Activated CD4-positive, alpha-beta T cell treated with anti-CD3 and anti-CD28 coated beads for 4 hours (primary cell): ENCODE measurements at places on chromosomes 13 and 19.

DNA sequence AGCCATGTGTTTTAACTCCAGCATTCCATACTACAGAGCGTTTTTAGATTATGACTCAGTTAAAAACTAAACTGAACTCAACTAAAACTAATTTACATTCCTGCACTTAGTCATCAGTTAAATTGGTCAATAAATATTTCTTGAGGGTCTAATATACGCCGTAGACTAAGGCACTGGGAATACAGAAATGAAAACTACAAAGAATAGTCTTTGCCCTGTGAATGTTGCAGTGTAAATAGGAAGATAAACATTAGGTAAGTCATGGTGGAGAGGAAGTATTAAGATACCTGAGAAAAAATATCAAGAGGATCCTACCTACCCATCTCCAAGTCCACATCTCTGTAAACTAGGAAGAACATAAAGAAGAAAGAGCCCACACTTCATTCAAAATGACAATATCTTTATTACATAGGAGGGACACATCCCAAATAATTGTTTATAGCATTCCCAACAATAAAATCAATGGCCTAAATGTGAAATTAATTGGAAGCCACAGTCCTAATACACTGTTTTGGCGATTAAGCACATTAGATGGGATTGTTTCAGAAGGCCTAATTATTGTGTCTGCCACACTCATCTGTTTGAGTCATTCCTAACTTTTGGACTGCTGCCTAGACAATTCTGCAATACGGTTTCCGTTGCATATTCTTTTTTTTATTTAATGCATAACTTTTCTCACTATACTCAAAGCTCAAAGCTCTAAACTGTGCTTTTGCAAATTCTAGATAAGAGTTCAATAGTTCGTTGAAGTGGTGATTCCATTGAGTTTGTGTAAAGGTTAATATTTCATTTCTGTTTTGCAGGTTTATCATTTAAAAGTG, 52.9 kb downstream of the MBNL2 start:
- no peak for DNase-seq

DNA sequence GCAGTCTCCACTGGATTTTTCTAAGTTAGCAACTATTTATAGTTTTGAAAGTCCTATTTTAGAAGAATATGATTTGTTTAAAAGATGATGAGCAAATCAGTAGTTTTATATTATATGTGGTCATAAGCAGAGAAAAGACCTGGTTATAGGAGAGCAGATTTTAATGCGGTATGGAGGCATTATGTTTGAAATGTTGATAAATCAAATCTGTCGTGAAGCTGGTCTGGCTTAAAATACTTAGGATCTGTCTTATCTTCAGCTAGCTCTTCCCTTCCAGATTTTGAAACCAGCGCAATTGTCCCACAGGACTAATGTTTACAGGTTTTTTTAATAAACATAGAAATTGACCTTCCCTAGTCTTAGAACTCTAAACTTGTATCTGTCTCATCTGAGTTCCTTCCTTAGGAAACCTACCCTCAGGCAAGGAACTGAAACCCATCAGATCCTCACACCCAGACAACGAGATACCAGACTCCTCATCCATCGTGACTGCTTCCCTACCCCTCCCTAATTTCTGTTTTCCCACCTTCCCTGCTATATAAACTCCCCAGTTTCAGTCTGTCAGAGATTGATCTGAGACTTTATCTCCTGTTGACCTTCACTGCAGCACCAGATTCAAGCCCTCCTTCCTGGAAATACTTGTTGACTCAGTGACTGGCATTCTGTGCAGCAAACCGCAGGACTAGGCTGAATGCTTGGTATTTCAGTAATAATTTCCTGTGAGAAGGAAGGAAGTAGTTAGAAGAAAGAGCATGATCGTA, 37.8 kb upstream of the CXCL17 start:
- peak; percentile 41 for DNase-seq

GRCh38 chr13:99681695-99682094, 180.4 kb downstream of the TM9SF2 start:
- DNase-seq, result no peak

DNA sequence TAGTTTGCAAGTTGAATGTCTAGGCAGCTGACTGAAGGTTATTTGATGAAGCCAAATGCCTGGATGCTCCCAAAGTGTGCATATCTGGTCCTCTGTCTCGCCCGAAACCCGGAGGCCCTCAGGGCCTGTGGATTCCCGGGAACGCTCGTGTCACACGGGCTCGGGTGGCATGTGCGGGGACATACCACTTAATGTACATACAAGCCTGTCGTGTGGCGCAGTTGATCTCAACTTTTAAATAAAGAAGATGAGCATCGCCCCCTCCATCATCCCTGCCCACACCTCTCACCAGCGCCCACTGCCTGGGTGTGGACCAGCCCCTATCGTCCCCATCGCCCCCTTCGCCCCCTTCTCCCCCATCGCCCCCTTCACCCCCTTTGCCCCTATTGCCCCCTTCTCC, 33.9 kb downstream of the ATP11A start:
- no peak for DNase-seq
